ENCODE measurements at places on chromosomes 6 and 20.

- DNase-seq: no peak
Measured at GRCh38 chr6:159097256-159097655, 52.5 kb upstream of the TAGAP start.

DNA sequence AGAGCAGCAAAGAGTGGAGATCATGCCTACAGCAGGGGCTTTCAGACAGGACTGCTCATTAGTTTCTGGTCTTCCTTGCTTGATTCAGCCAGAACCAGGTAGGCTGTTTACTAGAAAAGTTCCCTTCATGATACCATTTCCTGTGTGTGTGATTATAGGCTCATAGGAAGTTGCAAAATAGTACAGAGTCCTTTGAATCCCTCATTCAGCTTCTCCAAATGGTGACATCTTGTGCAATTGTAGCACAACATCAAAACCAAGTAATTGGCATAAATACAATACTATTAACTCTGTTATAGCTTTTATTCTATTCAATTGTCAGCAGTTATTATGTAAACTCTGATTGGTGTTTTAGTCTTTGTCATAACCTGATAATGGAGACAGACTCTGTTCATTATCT lies 347.3 kb upstream of the CDH4 start:
- DNase-seq: no peak

GRCh38 chr20:18390201-18390600 lies 76.6 kb downstream of the DZANK1 start:
- DNase-seq: no peak

DNA sequence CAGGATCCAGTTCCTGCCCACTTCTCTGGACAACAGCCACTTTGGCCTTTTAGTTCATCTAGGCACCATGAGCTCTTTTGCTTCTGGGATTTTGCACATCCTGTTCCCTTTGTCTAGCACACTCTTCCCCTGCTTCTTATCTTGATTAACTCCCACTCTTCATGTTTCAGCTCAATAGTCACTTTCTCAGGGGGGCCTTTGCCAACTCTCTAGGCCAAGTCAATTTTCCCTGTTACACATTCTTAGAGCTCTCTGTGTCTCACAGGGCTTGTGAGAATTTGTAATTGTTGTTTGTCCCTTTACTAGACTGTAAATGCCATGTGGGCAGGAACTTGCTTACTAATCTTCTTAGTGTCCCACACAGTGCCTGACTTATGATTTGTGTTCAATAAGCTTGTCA lies 58.1 kb upstream of the EPB41L1 start:
- no peak for DNase-seq

GRCh38 chr6:105326833-105327770 lies 75.8 kb downstream of the PREP start:
- peak; percentile 88 for DNase-seq

DNA sequence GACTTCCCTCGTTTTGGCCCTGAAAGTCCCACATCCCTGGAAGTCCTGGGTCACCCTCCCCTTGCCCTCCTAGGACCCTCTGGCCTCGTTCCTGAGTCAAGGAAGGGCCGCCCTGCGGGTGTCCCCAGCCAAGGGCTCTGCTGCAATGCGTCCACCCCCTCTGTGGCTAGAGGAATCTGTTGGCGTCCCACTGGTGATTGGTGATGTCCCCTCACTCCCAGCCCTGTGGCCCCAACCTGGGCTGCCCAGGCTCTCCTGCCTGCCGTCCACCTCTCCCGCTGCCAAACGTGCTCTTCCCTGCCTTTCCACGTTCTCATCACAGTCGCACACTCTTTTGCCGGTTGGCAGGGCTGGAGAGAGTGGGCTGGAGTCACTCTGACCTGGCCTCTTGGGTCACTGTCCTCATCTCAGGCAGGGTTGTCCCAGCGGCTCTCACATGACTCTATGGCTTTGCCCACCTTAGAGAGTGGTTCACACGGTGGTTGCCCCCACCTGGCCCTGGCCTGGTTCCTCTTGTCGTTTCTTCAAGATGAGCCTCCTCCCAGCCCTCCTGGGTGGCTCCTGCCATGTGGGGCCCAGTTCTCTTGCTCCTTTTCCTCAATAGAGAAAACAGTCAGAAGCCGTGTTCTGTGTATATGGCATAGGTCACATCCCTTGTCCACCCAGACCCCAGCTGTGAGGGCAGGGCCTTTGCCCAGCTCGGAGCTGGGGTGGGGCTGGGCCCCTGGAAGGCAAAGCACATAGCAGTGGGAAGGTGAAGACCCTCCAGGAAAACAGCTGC lies 100.9 kb downstream of the TMEM242 start:
- DNase-seq: no peak

GRCh38 chr20:24703284-24703610 lies 233.8 kb downstream of the SYNDIG1 start:
- DNase-seq: no peak

- peak; percentile 53 for DNase-seq
Measured at GRCh38 chr20:63224412-63225081, 8.6 kb upstream of the YTHDF1 start.

GRCh38 chr6:5044866-5045265 lies 40.3 kb upstream of the PPP1R3G start:
- DNase-seq: no peak

- no peak for DNase-seq
Measured at GRCh38 chr6:15342114-15342513, 96.2 kb downstream of the JARID2 start.

DNA sequence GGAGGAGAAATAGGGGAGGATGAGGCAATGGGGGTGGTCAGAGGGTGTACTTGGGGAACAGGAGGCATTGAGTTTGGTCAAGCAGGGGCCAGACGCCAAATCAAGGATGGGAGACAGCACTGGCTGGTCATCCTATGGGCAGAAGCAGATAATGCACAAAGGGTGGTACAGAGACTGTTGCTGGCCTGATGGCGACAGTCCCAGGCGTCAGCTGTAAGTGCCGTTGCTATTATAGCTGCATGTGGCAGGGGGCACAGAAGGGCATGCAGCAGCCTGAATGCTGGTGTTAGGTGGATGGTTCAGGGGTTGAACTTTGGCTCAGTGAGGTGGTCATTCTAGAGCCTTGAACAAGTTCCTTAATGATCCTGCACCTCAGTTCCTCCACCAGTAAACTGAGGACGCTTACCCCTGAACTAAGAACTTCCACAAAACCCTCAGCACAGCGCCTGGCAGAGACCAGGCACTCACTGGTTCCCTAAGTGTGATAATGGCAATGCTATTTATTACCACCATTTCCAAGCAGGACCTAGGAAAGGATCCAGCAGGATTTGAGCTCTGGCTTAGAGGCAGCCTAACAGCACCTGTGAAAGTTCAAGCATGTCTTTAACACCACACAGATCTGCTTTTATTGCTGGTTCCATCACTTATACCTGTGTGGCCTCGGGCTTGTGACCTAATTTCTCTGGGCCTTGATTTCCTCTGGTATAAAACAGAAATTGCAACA lies 162.7 kb downstream of the INSM1 start:
- DNase-seq: no peak

DNA sequence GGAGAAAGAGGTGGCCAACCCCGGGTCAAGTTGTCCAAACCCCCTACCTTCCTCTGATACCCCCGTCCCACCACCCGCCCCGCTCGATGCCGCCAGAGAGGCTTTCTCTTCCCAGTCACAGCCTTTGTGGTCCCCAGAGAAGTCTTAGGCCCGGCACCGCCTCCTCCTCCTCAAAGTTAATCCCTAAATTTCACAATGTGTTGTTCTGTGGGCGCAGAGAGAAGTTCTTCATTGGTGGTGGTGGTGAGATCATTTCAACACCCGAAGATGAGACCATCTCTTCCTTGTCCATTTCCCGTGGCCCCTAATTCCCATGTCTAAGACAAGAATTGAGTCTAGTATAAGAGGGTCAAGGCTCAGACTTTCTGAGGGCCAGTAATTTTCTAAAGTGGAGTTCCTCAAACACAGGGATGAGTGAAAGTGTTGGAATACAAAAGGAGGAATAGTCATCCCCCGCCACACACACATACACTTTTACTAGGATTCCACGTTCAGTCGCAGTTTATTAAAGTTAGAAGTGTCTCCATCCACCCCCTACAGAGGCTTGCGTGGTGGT lies 10.4 kb downstream of the TRIM31 start:
- DNase-seq: no peak

DNA sequence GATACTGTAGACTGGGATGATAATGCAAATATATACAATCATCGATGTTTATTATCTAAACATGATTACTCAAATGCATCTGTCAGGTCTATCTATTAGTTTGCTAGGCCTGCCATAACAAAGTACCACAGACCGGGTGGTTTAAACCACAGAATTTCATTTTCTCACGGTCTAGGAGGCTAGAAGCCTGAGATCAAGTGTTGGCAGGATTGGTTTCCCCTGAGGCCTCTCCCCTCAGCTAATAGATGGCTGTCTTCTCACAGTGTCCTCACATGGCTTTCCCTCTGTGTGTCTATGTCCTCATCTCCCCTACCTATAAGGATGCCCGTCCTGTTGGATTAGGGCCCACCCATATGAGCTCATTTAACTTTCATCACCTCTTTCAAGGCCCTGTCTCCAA lies 512.6 kb upstream of the SLC35B3 start:
- DNase-seq: no peak

DNA sequence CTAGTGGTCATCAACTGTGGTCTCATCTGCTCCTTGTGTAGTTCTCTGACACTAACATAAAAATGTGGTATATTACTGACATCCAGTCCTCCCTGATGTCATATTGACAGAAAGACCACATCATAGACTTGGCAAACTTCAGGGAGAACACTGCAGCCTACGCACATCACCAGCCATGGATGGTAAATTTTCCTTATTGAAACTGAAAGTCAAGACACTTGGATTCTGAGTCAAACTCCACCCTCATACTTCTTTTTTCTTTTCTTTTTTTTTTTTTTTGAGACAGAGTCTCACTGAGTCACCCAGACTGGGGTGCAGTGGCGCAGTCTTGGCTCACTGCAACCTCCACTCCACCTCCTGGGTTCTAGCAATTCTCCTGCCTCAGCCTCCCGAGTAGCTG lies 25.4 kb downstream of the NDRG3 start:
- no peak for DNase-seq

- peak; percentile 80 for DNase-seq
Measured at GRCh38 chr20:34861386-34862084, 11.1 kb downstream of the GGT7 start.
